Activated gamma-delta T cell treated with anti-CD3 and anti-CD28 coated beads, Interleukin-2, amount 50 U/mL, for 16 hours (primary cell): ENCODE measurements at places on chromosomes 5 and 9.

DNA sequence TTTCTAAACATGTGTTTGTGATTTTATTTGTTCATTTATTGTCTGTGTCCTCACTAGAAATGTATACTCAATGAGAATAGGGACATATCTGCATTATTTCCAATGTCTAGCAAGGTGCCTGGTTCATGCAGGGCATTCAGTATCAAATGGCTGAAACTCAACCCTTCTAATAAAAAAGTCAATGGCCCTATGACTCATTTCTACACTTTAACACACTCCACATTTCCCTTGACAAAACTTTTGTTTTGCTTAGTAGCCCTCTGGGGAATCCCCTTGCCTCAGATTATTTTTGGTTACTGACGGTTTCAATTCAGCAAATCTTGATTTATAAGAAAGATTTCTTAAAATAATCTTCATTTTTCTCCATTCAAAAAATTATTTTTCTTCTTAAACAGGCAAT lies 206.0 kb upstream of the DMRTA1 start:
- no peak for DNase-seq

DNA sequence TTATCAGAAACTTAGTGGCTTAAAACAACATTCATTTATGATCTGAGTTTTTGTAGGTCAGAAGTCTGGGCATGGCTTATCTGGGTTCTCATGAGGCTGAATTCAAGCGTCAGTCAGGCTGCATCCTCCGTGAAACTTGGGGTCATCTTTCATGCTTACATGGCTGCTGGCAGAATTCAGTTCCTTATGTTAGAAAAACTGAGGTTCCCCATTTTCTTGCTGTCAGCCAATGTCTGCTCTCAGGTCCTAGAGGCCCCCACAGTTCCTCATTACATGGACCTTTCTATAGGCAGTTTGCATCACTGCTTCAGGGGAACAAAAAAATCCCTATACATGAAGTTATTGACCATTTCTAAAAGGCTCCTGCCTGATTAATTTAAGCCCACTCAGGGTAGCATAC lies 83.8 kb upstream of the NMUR2 start:
- no peak for DNase-seq

- no peak for DNase-seq
Observed at GRCh38 chr9:21875893-21876292, 73.5 kb downstream of the MTAP start.

GRCh38 chr9:74551266-74551665 lies 54.1 kb downstream of the RORB start:
- DNase-seq: no peak

- no peak for DNase-seq
Observed at GRCh38 chr9:88191456-88191855, 53.2 kb upstream of the SPATA31C2 start.

- DNase-seq: no peak
Observed at GRCh38 chr9:79382044-79382443, 189.7 kb upstream of the TLE4 start.

- DNase-seq: no peak
Observed at GRCh38 chr5:111741278-111741677, 15.7 kb downstream of the NREP start.

GRCh38 chr5:176183321-176184074 lies 54.7 kb upstream of the SIMC1 start:
- no peak for DNase-seq

- DNase-seq: no peak
Observed at GRCh38 chr5:178312880-178313282, 80.3 kb upstream of the PHYKPL start.

GRCh38 chr9:69970001-69970533 lies 73.6 kb upstream of the MAMDC2 start:
- no peak for DNase-seq

DNA sequence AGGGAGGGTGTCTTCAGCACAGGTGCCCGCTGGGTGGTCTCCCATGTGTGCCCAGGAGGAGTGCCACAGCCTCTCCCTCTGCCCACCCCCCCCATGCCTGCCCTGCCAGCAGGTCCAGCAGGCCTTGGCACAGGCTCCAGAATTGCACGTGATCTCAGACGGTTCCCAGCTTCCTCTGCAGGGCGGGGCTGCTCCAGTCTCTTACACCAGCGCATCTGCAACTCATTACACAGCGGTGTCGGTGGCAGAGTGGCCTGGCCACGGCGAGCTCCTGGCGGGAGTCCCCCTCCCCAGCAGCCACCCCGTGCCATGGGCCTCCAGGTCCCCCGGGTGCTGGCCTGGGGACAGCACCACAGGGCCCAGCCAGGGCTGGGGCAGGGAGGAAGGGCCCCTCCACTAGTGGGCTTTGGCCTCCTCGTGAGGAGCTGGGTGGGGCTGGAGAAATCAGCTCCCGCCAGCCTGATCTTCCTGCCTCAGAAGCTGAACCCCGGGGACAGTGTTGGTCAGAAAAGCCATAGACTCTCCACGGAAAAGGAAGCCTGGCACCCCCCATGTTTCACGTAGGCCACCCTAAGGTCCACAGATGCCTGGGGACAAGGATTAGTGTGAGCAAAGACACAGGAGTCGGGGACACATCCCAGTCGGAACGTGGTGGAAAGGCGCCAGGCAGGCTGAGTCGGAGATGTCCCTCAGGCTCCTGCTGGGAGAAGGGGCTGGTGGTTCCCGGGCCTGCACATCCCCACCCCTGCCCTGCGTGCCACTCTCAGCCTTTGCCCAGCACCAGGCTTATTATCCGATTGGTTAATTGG lies 40.2 kb downstream of the RXRA start:
- DNase-seq: no peak

DNA sequence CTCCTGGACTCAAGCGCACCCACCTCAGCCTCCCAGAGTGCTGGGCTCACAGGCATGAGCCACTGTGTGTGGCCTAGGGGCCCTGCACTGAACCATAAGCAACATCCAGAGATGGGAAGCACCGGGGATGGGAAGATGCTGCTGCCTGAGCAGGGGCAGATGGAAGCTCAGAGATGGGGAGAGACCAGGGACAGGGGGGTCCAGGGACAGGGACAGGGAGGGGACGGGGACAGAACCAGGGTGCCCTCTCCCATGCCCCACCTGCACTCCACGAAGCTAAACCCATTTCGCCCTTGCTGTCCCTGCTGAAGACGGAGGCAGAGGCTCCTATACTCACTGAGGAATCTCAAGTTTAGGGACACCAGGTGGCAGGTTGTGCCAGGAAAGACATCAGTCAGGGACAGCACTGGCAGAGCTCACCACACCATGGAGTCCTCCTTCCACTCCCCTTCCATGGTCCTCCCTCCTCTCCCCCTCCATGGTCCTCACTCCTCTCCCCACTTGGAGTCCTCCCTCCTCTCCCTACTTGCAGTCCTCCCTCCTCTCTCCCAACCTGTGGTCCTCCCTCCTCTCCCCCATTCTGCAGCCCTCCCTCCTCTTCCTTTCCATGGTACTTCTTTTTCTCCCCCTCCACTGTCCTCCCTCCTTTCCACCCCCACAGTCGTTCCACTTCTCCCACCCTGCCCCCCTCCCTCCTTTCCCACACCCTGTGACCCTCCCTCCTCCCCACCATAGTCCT lies 45.5 kb upstream of the LRRC14B start:
- no peak for DNase-seq

- no peak for DNase-seq
Observed at GRCh38 chr9:116859763-116860162, 172.7 kb downstream of the TRIM32 start.

GRCh38 chr9:134589748-134590147 lies 51.9 kb upstream of the COL5A1 start:
- DNase-seq: no peak

DNA sequence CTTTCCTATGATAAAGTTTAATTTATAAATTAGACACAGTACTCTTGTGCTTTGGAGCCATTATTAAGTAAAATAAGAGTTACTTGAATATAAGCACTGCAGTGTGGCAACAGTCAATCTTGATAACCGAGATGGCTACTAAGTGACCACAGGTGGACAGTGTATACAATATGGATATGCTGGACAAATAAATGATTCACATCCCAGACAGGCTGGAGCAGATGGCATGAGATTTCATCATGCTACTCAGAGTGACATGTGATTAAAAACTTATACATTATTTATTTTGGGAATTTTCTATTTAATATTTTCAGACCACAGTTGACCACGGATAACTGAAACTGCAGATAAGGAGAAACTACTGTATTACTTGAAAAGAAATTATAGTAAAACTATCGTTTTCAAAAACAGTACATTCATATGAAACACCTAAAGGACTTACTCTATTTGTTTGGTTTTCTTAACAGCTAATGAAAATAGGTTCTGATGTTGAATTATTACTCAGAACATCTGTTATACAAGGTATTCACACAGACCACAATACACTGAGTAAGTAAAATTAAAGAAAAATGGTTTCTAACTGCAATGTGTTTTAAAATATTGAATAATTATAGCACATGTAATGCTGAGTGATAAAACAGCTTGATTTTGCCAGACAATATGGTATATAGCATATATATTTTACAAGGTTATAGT lies 16.0 kb downstream of the LYRM7 start:
- DNase-seq: no peak

GRCh38 chr5:5804478-5805233 lies 382.2 kb downstream of the ICE1 start:
- no peak for DNase-seq

GRCh38 chr5:93193431-93194347 lies 387.3 kb downstream of the NR2F1-AS1 start:
- no peak for DNase-seq

- DNase-seq: no peak
Observed at GRCh38 chr5:17076272-17076671, 140.2 kb upstream of the MYO10 start.
